IMR-90 (cell line): ENCODE measurements at places on chromosomes 3 and 15. TPM values are rescaled to one million over a fixed set of nuclear protein-coding genes. Genes with fewer than 3 reads are reported as not detected.

ADCY5 gene
- total RNA-seq = 0.18 and 0.56 TPM in 2 replicates

DNA sequence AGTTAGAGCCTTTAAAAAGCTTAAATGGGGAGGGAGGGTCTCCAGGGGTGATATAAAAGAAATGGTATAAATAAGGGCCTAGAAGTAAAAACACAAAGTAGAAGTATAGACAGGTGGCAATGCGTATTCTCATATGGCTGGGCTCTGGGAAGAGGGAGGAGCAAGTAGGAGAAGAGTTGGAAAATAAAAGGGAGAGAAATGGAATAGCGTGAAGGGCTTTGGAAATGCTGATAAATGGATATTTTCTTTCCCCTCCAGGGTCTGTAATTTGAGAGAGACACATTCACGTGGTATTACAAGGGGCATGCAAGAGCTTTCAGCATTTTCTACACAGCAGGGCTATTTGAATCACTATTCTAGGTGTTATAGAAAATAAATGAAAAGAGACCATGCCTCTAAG lies 313.7 kb downstream of the RYR3 start:
- DNase-seq = no peak

DNA sequence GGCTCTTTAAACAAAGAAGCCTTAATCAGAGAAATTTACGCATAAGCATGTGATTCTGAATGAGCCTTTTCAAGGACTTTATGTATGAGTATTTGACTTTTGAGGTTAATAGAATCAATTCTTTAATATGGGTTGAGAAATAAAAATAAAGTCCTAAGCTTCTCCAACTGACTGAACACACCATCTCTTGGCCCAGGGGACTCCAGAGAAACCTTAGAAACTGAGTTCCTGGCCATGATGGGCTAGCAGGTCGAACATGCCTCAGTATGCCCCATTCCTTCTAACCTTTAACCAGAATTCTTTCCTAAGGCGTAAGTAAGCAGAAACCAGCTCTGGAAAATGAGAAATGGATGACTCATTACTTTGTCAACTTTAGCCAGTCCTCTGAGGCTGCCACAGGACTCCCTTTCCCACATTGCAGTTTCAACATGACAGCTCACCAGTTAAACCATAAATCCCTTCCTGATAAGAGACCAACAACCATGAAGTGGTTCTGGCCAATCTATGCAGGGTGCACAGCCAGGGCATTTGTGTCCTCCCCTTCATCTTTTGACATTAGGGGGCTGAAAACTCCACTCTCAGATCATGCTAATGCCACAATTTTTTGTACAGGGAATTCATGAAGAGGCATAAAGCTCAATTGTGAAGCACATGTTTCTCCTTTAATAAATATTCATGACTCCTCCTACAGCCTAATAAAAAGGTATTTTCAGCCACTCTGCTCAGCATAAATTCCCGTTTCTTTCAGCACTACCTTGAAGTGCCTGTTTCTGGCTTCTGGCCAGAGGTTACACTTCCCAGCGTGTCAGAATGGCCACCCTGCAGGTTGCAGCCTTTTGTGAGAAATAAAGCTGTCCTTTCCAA lies 33.3 kb downstream of the TM4SF18 start:
- DNase-seq = peak; percentile 97

DNA sequence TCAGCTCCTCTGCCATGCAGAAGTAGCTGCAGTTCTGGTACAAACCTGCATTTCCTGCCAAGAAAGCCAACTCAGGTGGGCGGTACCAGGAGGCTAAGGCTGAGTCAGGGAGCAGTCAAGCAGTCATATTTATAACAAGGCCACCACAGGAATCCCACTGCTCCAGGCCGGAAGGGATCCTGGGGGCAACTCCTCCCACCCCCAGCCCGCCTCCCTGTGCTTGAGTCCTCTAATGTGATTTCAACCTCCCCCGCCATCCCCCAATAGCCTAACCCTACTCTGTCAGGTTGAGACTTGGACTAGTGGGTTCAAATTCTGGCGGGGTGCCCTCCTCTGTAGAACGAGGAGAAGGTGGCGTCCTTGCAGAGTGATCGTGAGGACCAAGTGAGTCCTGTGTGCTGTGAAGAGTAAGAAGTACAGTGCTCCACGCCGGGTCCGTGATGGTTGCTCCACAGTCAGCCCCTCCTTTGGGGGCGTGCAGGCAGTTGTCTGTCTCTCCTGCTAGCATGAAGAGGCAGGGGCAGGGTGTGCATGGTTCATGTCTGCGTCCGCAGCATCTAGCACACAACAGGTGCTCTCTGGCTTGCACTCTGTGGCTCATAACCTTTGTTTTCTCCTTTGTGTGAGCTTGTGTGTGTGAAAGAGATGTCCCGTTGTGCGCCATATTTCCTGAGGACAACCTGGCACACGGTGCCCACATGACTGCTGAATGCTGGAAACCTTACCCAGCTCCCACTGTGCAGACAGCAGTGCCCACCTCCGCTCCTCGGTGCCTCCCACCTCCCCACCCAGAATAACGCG lies 78.3 kb downstream of the SMAD6 start:
- peak; percentile 93 for DNase-seq

- no peak for DNase-seq
These were observed 53.6 kb downstream of the PGPEP1L start for GRCh38 chr15:98953968-98954367.

ITPR1 gene
- total RNA-seq = 5.7 and 5.8 TPM in 2 replicates

- no peak for DNase-seq
These were observed 209.9 kb upstream of the CNTN3 start for GRCh38 chr3:74824366-74824765.

RBP2 gene
- total RNA-seq = not detected in 2 replicates

- no peak for DNase-seq
These were observed 51.6 kb downstream of the ABHD2 start for GRCh38 chr15:89139613-89140499.

- no peak for DNase-seq
These were observed 27.6 kb downstream of the ARNT2 start for GRCh38 chr15:80431635-80432344.

DNA sequence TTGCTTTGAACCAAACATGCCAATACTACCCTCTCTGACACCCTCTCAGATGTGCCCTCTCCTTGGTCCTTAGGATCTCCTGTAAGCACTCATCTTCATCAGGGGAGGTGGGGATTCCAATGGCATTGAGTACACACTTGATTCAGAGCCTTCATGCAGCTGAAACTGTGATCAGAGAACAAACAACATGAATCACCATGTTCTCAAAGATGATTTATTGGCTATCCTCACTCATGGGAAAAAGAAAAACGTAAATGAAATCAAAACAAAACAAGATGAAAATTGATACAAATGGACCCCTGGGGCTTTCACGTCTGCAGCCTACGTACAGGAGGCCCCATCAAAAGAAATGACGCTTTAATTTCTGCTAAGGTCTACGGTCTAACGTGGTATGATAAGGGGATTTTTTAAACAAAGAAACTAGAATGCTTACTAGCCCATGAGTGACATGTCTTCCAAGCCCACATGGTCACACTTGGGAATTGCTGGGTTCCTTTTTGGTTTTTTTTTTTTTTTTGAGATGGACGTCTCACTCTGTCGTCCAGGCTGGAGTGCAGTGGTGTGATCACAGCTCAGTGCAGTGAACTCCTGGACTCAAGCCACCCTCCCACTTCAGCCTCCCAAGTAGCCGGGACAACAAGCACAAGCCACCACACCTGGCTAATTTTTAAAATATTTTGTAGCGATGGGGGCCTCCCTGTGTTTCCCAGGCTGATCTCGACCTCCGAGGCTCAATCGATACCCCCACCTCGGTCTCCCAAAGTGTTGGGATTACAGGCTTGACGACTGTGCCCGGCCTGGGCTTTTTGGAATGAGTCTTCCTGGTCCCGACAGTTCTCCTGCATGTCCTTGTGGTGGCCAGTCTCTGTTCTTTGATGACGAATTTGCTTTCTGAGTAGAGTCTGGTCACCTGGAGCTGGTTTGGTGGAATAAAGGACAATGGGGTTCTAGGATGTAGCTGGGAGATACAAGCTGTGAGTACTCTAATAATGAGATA lies 202.6 kb downstream of the XXYLT1 start:
- peak; percentile 7 for DNase-seq
